C1 segment of cervical spinal cord (tissue), 14 donors: ENCODE measurements at places on chromosomes 13 and 19.

DNA sequence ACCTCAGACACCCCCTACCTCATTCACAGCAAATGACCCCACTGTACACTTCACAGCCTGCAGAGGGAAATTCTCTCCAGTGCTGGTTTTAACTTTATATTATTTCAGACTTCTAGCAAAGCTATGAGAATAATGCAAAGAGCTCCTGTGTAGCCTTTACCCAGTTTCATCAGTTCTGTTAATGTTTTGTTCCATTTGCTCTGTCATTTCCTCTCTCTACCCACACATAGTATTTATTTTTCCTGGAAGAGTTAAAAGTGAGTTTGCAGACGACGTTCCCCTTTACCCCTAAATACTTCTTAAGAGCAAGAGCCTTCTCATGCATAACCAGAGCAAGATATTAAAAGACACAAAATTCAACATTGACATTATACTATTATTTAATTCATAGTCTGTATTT lies 49.9 kb upstream of the ADGRE1 start:
- no peak for DNase-seq

DNA sequence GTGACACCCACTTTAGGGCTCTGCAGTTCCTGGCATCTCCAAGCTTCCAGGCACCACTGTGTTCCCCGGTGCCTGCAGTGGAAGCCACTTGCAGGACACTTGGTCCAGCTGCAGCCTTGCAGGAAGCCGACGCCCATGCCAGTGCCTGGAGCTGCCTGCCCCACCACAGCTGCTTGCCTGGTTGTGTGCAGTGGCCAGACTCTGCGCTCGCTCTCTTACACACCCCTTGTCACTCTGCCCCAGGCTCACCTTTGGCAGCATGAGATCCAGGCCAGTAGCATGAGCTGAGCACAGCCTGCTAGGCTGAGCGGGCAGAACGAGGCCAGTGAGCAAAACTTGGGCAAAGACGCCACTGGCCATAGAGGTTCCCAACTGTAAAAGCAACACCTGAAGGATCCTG lies 57.7 kb downstream of the SLITRK1 start:
- no peak for DNase-seq

- no peak for DNase-seq
Observed at GRCh38 chr13:35712907-35713761, 236.6 kb upstream of the MAB21L1 start.

- DNase-seq = peak; percentile 9
Observed at GRCh38 chr19:46697204-46697960, 19.5 kb downstream of the PRKD2 start.

DNA sequence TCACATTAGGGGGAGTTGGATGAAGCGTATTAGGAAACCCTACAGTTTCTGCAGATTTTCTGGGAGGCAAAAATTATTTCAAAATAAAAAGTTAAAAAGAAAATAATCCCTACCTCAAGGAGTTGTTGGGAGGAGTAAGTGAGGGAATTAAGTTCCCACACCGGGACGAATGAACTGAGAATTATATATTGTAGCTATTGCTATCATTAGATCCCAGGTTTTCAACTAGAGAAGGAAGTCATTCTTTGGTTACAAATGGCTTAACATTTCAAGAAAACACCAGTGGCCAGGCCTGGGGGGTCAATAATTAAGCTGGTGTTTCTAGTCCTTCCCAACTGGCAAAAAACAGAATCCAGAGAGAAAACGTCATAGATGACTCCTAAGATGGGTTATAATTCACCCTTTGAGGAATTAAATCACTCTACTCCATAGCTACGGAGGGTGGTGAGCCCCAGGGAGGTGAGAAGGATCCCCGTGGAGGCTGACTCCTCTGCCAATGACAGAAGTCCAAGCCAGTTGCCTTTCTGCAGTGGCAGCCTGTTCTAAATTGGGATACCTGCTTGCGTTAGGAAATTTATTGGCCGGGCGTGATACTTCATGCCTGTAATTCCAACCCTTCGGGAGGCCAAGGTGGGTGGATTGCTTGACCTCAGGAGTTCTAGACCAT lies 1.2 kb upstream of the MYDGF start:
- no peak for DNase-seq

DNA sequence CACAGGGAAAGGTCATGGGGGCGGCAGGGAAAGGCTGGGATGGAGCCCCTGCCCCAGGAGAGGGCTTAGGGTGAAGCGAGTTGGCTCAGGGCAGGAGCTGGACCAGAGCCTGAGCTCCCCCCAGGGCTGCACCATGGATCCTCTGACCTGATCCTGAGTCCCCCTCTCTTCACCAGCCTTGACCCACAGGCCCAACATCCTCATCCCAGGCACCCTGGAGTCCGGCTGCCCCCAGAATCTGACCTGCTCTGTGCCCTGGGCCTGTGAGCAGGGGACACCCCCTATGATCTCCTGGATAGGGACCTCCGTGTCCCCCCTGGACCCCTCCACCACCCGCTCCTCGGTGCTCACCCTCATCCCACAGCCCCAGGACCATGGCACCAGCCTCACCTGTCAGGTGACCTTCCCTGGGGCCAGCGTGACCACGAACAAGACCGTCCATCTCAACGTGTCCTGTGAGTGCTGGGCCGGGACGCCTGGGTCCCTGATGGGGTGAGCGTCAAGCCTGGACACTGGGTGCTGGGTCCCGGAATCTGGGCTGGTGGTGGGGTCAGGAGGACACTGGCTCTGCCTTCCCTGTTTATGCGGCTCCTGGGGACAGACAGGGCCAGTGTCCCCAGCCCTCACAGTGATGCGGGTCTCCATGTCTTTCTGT lies 842 bp downstream of the SIGLEC9 start:
- no peak for DNase-seq

DNA sequence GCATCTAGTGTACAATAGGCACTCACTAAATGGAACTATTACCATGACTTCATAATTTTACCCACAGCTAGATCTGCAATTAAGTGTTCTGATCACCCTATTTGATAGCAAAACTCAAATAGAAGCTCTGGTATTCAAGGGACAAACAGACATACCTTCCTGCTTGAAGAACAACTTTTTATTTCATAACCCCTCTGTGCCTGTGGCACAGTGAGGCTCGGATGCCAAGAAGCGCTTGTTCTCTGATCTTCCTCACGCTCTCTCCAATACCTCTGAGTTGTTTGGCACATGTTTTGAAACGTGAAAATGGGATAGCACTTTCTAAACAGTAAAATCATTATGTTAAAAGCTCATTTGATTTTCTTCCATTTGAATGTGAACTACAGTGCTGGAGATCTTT lies 232.0 kb downstream of the KLF5 start:
- DNase-seq = no peak

DNA sequence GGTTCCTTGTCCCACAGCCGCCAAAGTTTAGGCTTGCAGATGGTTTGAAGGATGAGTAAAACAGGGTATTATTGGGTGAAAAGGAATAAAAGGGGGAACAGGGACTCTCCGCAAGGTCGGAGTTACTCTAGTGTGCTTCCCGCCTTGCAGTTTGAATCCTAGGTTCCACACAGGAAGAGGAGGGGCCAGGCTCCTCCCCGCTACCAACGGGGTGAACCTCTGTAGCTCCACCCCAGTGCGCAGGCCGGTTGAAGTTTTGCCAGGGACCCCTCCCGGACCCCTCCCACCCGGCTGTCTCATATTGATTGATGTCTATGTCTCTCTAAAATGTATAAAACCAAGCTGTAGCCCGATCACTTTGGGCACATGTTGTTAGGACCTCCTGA lies 11.6 kb upstream of the GTF2F2 start:
- DNase-seq = no peak

- no peak for DNase-seq
Observed at GRCh38 chr19:40716031-40716481, 630 bp downstream of the COQ8B start.

DNA sequence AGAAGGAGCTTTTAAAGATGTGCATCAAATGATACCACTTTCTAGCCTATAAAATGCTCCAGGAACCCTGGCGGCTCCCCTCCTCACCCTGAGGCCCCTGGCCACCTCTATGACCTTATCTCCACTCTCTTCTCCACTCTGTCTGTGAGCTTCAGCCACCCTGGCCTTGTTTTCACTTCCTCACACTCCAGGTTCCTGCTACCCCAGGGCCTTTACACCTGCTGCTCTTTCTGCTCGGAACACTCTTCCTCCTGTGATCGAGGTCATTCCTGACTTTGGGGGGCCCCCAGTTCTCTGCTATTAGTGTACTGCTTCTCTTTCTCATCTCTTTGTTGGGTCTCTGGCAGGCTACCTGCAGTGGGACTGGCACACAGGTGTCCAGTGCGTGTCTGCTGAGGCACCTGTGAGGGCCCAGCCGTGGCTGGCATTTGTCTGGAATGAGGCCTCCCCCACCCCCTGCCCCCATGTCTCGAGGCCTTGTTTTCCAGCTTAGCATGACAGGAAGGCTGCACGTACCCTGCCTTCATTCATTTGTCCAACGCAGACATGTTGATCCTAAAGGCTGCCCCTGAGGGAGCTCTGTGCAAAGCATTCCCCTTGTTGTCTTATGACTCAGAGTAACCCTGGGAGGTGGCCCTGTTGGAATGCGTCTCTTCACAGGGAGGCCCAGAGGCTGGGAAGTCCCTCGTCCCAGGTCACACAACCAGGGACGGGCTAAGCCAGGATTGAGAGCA lies 2.3 kb downstream of the DDA1 start:
- no peak for DNase-seq

- no peak for DNase-seq
Observed at GRCh38 chr13:50892210-50892944, 17.2 kb upstream of the RNASEH2B start.

- no peak for DNase-seq
Observed at GRCh38 chr13:73325723-73326558, 267.1 kb downstream of the KLF5 start.

GRCh38 chr13:47111499-47111898 lies 214.6 kb upstream of the HTR2A start:
- no peak for DNase-seq

DNA sequence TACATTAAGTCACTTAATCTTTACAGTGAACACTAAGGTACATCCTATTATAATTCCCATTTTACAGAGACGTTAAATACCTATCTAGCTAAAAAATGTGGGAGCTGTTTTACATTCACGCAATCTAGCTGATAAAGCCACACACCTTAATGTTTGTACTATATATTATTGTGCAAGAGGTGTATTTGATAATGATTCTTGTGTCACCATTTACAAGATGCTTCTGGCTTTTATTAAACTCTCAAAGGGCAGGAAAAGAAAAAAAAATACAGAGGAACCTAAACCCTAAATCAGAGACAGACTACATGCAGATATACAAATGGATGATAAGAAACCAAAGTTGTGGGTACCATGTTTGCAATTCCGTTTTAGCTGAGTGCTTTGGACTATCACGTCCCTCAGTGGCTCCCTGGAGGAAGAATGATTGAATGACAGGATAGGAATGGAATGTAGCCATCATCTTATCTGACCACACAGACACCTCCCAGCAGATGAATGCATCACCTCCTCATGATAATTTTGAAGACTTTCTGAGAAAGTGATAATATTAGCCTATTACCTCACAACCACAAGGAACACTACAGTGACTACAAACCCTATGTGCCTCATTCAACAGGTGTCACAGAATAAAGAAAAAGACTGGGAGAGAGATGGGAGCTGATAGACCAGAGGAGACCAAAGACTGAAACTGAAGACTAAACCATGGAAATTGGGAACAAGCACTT lies 230.5 kb upstream of the SERP2 start:
- DNase-seq = no peak

DNA sequence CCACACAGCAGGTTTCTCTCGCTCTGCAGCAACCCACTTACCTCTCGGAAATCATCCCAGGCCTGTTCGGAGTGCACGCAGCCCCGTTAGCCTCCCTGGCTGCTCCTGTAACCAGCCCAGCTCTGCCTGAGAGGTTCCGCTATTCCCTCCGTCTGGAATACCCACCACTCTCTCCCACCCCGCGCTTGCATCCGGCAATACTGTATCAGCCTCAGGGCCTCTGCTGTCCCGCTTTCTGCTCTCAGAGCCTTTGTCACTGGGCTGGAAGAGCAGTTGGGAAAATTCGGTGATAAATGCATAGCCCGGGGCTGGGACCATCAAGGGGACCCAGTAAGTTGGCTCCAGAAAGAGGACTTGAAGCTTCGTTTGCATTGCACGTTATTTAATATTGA lies 759 bp upstream of the TLE6 start:
- no peak for DNase-seq

DNA sequence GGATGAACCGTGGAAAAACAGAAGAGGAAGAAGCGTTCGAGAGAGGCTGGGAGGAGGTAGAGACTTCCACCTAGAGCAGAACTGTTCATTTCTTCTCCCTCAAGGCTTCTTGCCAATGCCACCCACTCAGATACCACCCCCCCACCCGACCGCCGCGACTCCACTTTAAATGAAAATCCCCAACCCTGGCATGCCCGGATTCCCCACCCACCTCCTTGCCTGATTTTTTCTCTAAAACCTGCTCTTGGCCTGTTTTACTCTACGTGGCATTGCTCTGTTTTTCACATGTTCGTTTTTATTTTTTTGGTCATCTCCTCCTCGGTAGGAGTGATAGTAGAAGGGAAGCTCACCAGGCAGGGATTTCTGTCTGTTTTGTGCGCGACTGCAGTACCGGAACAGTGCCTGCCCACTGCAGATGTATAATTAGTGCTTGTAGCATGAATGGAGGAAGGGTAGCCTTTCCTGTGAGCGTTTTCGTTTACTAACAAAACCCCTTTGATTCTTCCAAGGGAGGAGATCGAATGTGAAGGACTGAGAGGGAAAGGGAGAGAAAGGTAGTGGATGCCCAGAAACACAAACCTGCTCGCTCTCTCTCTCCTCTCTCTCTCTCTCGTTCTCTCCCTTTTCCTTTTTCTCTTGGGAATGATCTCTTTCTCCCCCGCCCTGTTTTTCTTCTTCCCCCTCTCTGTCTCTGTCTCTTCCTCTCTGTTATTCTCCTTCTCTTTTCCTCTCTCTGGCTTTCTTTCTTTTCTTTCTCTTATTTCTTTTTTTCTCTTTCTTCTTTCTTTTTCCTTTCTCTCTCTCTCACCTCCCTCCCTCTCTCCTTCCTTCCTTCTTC lies 2.2 kb downstream of the CD70 start:
- DNase-seq = no peak

GRCh38 chr13:95477187-95477586 lies 75.3 kb upstream of the CLDN10 start:
- no peak for DNase-seq

DNA sequence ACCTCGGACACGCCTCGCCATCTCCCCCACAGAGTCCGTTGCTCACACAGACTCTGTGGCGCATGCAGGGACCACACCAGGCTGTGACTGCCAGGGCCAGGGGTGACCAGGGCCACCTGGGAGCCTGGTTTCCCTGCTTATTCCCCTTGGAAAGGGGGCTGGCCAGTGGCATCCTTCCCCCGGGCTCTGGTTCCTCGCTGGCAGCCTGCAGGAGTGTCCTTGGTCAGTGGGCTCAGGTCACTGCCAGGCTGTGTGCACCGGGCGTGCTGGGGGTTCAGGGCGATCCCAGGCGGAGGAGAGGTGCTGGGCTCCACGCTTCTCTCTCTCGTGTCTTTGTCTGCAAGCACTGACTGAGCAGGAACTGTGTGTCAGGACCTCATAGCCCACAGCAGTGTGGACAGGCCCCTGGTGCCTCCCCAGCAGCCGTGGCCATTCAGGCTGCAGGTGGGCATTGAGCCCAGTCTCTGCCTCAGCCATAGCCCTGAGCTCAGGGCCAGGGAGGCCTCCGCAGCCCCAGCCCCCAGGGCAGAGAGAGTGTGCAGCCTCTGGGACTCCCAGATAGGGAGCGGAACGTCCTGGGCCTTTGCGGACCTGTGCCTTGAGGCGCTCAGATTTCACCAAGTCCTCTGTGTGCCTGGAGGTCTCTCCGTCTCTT lies 6.5 kb downstream of the PIAS4 start:
- DNase-seq = no peak
